Hematopoietic multipotent progenitor cell (in vitro differentiated cells): ENCODE measurements at places on chromosomes 16 and 17.

GRCh38 chr17:58447039-58447975 lies 30.0 kb upstream of the RNF43 start:
- DNase-seq = peak; percentile 66

DNA sequence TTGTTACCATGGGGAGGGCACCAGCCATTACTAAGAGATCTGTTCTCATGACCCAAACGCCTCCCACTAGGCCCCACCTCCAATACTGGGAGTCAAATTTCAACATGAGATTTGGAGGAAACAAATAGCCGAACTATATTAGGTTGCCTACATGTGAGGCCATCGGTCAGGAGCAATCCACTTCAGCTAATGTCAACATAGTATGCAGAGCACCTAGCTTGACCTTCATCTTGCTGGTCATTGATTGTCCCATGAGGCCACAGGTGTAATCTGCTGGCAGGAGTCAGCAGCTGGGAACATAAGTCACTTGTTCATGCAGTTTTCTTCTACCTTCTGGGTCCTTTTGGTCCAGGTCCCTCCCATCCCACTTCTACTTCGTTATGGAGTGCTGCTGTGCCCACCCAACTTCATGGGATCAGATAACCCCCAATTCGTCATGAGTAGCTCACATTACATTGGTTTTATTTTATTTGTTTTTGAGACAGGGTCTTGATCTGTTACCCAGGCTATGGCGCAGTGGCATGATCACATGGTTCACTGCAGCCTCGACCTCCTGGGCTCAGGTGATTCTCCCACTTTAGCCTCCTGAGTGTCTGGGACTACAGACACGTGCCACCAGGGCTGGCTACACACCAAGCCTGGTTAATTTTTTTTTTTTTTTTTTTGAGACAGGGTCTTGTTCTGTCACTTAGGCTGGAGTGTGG lies 5.9 kb upstream of the KPNA2 start:
- no peak for DNase-seq

DNA sequence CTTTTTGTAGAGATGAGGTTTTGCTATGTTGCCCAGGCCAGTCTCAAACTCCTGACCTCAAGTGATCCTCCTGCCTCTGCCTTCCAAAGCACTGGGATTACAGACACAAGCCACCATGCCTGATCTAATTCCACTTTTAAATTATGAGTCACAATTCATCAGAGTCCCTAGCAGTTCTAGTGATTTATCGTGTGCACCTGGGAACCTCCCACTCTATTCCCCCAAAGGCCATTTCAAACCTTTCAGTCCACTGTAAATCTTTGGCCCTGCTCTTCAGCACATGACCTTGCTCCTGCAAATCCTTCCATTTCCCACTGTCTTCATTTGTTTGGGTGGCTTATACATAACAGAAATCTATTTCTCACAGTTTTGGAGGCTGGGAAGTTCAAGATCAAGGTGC lies 73.0 kb downstream of the HS3ST2 start:
- DNase-seq = no peak

DNA sequence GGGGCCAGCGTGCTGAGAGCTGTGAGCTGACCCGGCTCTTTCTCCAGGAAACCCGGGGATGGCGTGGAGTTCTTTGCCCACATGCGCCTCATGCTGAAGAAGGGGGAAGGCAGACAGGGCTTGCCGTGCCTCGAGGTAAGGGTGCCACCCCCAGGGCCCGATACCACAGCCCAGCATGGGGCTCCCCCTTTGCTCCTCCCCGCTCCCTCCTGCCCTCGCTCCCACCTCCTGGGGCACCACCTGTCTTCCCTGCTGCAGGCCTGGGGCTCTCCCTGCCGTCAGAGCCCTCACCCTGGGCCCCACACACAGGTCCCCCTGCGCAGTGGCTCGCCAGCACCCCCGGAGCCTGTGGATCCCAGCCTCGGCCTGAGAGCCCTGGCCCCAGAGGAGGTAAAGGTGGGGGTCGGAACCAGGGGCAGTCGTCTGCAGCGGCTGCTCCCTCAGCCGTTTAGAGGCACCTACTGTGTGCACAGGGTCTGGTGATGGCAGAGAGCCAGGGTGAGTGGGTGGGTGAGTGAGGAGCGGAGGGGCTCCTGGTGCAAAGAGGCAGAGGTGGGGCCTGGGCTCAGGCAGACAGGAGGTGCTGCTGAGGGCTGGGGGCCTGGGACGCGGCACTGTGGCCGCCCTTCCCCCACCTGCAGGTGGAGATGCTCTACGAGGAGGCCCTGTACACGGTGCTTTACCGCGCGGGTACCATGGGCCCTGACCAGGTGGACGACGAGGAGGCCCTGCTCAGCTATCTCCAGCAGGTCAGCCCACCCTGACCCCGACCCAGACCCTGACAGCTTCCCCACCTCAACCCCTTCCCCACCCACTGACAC lies 5.6 kb downstream of the BAIAP3 start:
- DNase-seq = no peak

DNA sequence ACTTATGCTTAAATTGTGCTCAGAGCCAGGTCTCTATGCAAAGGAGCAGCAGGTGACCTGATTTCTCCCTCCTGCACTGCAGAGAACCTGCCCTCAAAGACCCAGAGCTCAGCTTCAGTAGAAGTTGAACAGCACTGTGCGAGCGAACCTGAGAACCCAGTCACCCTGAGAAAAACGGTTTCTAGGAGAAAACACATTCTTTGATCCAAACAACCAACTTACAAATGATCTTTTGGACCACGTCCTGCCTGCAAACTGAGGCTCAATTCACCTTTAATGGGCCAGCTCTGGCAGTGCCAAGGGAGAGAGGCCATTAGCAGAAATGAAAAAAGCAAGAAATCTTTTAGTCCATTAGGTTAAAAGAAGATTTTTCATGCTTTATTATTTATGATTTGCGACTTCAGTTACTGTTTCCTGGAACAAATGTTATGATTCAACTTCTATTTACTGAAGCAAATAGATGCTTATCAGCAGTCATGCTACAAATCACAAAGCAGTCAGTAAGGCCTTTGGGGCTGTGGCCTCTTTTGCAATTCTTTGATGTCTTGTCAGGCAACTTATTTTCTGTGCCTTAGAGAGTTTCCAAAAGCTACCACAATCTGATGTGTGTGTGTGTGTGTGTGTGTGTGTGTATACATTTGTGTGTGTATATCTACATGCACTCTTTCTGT lies 65.7 kb upstream of the LRRC37A3 start:
- DNase-seq = peak; percentile 45

- DNase-seq = no peak
These were observed 228.8 kb upstream of the EEF2KMT start for GRCh38 chr16:5326395-5326794.

- no peak for DNase-seq
These were observed 6.8 kb downstream of the ZG16B start for GRCh38 chr16:2836646-2837508.

DNA sequence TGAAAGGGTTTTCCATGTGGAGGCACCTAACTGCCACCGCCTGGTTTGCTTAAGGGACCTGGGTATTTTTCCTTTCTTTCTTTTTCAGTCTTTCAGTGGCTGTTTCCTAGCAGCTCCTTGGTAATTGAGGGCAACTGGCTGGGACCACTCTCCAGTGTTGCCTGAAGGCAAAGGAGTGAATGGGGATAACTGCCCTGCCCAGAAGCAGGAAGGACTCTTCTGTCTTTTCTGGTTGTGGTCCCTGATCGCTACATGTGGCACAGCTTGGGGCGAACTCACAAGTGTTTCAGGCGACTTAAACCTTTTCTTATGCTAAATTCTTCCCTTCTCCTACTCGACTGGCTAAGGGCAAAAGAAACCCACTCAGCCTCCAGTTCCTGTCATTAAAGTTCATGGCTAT lies 10.1 kb upstream of the TMEM98 start:
- DNase-seq = no peak

DNA sequence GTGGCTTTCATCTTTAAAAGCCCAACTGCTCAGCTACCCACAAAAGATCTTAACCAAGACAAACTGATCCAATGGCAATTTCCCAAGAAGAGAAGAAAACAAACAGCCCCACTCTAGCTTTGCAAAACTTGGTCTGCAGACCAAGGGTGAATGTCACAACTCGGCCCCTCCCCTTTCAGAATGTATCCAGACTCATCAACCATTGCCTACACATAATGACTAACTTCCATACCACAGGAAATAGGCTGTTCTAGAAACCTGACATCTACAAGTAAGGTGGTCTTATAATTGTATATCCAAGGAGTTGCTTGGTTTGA lies 16.0 kb downstream of the DCUN1D3 start:
- DNase-seq = no peak

GRCh38 chr17:50046667-50047066 lies 9.2 kb upstream of the ITGA3 start:
- DNase-seq = no peak

DNA sequence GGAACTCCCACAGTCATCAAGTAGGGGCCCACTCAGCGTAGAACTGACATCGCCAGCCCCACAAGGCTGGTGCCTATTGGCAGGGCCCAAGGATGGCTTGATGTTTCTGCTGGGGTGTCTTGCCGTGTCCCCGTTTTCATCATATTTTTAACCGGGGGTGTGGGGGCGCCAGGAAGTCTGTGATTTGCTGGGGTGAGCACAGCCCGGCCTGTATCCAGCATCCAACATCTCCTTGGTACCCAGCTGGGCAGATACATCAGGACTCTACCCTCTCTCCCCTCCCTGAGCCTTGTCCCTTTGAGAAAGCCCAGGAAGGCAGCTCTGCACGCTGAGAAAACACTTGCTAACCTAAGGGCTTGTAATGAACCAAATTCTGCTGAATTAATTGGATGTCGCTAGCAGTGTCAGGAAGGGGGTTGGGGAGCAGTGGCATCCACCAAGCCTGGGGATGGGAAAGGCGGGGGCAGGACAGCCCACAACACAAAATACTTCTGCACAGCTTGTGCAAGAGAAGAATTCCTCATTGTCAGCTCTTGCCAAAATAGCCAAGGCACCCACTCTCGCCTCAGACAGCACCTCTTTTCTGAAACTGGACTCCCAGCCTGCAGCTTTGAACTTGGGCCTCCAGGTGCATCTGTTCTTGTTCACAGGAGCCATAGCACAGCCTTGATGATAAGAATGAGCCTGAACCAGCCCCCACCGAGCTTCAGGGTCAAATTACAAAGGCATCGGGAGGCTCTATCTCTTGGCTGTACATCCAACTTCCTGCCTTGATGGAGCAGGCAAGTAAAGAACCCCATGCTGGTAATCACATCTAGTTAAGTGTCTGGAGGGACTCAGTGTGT lies 63.7 kb upstream of the LYRM9 start:
- DNase-seq = no peak

GRCh38 chr17:9273428-9274391 lies 252.4 kb downstream of the NTN1 start:
- DNase-seq = no peak

GRCh38 chr16:84726079-84726668 lies 26.4 kb downstream of the USP10 start:
- peak; percentile 71 for DNase-seq

- peak; percentile 18 for DNase-seq
These were observed 6.9 kb downstream of the USP6 start for GRCh38 chr17:5122586-5123342.

DNA sequence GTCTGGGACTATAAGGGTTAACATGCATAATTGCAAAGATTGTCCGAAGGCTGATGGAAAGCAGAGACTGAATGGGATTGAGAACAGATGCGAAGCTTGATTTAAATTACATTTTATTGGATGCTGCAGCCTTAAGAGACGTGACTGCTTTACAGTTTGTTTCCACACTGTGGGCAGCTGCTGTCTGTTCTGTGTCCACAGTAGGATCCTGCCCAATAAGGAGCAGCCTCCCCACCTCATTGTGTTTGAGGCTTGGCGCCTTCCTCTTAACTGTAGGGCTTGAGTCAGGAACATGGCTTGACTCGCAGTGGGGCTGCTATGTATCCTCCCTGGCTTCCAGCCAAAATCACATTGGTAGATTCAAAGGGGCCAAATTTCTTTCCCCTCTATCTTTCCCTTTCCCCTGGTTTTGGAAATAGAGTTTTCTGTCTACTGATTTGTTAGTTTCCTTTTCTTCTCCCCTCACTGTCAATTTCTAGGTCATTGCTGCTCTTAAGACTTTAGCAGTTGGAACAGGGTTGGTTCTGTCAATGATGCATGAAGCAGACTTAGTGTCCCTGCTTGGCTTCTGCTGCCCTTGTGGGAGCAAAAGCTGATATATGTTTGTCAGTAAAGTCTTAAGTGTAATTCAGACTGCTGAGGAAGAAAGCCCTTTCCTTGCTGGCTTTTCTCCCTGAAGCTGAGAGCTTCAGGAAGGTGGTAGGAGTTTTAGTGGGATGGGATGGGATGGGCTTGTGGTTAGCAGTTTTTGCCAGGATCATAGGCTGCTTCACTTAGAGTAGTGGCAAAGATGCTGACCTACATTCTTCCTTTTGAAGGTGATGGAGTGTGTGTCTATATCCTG lies 5.0 kb upstream of the RARA start:
- no peak for DNase-seq

- peak; percentile 47 for DNase-seq
These were observed 414 bp downstream of the NARF start for GRCh38 chr17:82458885-82459424.

- DNase-seq = no peak
These were observed 1.3 kb downstream of the CIITA start for GRCh38 chr16:10878328-10878643.
